ENCODE measurements at places on chromosomes 5 and 9.

DNA sequence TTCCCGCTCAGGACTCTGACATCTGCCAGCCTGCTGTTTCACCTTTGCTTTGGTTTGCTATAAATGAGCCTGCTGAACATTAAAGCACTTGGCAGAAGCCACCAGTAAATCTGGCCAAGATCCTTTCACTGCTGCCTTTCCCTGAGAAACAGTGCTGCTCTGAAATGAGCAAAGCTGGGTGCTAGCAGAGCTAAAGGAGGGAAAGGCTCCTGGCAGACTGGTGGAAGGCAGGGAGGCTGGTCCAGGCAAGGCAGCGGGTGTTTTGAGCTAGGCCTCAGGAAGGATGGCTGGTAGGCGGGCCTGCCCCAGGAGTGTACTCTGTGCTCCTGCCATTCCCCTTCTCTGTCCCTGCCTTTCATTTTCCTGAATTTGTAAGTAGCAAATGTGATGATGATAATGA is 52.5 kb upstream of the PTGS1 start:
- no peak for DNase-seq

- no peak for DNase-seq
Measured at GRCh38 chr5:153745778-153746395, 255.4 kb downstream of the GRIA1 start.

DNA sequence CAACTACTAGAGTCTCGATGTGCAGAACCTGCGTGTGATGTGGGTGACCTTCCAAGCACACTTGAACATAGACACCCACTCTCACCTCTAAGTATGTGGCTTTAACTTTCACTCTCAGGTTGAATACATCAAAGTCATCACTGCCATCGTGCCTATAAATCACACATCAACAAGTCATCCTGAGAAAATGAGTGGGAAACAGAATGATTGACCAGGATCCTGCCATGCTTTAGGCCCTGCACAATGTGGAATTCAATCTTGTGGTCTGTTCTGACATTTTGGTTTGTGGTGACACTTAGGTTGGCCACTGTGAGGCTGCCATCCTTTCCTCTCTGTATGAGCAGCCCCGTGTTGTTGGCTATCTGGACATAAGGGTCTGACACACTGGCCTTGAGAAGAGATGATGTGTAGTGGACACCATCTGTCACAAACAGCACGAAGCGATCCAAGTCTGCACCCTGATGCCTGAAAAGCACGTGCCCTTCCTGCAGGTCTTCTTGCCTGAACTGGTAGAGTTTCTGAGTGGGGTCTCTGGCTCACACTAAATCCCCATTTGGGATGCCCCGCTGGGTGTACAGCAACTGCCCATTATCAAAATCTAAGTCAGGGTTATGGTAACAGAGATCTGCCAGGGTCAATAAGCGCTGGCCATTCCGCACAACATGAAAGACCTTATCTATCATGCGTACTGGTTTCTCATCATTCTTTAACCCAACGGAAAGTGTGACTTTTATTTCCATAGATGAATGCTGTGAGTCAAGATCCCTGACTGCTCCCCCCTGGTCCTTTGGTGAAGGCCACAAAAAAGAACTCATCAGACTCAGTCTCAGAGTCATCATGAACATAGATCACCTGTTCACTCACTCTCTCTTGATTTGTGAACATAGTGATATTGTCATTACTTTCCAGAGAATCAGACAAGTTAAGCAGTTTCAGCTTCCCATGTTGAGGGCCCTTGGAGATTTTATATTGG is 116.6 kb downstream of the ESM1 start:
- DNase-seq, result no peak

GRCh38 chr5:155633338-155633957 is 619.9 kb downstream of the KIF4B start:
- no peak for DNase-seq

- peak; percentile 79 for DNase-seq
Measured at GRCh38 chr5:157148734-157149615, 6.3 kb upstream of the MED7 start.

DNA sequence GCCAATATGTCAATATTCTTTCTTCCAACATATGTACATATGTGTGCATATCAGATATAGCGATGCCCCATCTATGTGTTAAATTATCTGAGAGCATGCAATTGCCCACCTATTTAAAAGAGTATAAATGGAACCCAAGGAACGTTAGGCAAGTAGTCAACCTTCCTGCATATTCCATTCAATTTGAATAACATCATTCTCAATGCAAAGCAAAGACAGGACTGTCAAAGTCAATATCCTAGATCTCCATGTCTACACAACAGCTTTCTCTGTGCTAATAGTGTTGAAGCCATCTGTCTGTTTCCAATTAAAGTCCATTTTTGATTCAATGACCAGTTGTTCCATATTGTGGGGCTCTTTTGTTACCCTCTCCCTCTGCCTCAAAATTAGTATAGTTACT is 85.3 kb upstream of the COX7C start:
- no peak for DNase-seq

DNA sequence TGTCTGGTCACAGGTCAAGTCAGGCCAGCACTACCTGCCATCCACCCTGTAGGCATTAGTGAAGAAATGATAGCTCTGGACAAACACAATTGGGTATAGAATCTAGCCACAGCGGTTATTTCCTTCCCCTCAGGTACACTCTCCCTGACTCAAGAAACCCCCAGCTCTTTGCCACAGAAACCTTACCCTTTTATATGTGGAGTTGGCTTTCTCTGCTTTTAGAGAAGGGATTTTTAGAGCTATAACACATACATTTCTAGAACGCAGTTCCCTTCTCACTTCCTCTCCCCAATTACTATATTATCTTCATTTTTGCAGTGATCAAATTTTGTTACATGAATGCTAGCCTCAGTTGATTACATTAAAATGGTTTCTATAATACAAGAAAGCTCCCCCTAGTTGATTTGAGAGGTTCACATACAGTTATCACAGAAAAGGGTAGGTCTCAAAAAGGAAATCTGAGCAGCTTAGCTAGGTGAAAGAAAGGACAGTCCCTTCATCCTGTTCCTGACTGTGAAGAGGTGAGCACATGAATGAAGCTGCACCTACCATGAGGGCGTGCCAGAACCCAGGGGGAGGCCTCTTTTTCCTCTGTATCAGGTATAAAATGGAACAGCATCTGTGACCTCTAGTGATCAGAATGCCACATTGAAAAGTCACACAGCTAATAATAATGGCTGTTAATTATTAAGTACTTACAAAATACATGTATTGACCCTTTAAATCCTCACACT is 425.6 kb downstream of the KIAA0825 start:
- no peak for DNase-seq

DNA sequence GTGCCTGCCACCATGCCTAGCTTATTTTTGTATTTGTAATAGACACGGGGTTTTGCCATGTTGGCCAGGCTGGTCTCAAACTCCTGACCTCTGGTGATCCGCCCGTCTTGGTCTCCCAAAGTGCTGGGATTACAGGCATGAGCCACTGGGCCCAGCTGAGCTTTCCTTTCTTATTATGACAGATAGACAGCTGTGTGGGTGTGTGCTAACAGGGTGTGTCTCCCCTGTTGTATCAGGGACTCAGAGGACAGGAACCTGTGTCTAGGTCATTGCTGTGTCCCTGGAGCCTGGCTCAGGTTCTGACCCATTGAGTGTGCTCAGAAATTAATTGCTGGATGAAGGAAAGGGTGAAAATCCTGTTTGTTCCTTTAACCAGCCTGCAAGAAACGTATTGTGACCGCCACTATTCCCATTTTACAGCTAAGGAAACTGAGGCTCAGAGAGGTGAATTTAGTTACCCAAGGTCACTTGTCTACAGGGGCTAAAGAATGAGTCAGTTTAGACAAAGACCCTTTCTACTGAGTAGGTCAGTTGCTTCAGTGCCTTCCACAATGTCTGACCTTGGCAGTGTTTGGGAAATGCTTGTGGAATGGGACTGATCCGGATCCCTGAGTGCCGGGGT is 16.8 kb downstream of the NCS1 start:
- DNase-seq, result no peak

- DNase-seq, result peak; percentile 40
Measured at GRCh38 chr5:80960531-80961375, 590 bp downstream of the RASGRF2 start.

DNA sequence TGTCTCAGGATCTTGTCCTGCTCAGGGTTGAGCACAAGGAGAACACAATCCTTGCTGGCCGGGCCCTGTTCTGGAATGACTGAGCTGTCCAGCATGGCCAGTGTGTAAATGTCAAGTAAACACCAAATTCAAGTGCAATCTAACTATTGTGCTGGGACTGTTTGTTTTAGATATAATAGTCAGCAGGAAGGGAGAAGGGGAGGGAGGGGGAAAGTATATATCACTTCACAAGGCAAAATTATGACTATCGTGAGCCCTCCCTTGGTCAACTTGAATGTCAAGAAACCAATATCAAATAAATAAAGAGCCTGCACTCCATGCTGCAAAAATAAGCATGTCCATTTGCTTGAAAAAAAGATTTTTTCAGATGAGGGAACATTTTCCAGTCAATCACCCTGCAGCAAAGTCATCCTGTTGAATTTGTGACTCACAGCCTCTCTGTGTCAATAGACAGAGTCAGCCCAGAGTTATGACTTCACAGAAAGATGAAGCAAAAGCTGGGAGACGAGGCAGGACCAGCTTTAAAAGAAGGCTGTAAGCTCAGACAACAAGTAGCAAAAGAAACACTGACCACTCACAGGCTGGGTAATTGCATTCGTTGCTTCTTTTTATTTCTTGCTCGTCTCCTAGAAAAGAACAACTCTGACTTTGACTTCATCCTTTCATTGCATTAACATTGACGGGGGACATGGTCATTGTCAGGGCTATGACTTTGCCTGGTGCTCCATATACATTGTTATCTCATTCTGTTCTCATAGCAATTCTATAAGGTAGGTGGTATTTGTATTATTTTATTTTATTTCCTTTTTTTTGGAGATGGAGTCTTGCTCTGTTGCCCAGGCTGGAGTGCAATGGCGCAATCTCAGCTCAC is 15.3 kb upstream of the KLF4 start:
- no peak for DNase-seq

- DNase-seq, result no peak
Measured at GRCh38 chr9:111023128-111023527, 15.1 kb downstream of the LPAR1 start.

GRCh38 chr5:176792655-176793342 is 17.6 kb upstream of the UNC5A start:
- DNase-seq, result no peak

DNA sequence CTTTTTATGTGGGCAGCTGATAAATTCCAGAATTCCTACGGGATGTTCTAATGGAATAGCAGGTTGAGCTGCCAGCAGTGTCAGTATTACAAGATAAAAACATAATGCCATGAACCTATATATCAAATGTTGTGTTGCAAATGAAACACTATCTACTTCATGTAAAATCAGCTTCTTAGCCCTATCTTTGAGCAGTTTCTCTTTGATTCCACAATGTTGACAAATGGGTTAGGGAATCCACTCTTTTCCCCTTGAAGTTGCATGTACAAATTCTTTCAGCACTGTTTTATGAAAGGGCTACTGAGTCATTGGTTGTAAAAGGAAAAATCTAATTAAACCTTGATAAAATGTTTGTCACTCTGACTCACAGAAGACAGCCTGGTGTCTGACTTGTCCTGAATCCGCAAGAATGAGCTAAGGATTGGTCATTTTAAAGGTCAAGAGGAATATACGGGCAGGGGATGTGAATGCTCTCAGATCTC is 950.6 kb upstream of the NUDT12 start:
- no peak for DNase-seq

- no peak for DNase-seq
Measured at GRCh38 chr5:154977409-154977808, 36.1 kb upstream of the KIF4B start.

- no peak for DNase-seq
Measured at GRCh38 chr9:73237140-73237539, 85.5 kb downstream of the ANXA1 start.

- no peak for DNase-seq
Measured at GRCh38 chr9:23598994-23599393, 227.0 kb downstream of the ELAVL2 start.

GRCh38 chr5:90658620-90659019 is 100.0 kb downstream of the ADGRV1 start:
- DNase-seq, result no peak

- no peak for DNase-seq
Measured at GRCh38 chr5:90476391-90476790, 1.7 kb downstream of the POLR3G start.

DNA sequence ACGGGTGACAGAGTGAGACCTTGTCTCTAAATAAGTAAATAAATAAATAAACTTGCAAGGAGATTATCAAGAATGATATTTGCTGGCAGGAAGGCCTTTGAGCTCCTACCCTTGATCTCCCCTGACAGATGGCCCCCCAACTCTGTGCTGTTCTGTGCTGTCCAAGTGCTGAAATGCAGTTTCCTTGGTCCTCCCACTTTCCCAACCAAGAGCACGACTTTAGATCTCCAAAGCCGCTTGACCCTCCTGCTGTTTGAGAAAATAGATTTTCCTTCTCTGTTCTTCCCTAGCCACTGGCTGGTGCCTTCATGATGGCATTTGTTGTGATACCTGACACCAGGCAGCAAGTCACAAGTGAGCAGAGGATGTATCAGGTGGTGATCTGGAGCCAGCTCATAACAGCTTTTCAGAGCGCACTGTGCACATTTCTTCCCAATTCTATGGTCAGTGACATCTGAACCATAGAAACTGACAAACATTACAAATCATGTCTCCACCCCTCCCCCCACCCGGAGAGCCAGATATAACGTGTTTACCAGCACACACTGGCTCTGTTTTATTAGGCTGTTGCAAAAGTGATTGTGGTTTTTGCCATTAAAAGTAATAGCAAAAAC is 80.0 kb upstream of the PUM3 start:
- no peak for DNase-seq

DNA sequence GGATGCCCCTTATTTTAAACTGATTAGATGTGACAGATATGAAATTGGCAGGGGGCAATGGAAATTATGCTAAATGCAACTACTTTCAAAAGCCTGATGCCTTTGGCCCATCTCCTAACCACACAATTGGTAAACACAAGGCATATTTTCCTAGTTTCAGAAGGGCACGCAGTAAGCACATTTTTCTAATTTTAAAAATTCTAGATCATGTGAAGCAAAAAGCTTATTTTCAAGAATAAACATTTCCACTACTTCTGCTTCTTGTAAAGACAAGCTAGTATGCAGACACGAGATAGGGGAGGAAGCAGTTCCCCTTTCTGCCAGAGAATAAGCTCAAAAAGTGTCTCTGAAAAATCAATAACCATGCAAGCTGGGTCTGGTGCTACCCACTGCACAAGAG is 67.7 kb downstream of the ABCA1 start:
- no peak for DNase-seq

DNA sequence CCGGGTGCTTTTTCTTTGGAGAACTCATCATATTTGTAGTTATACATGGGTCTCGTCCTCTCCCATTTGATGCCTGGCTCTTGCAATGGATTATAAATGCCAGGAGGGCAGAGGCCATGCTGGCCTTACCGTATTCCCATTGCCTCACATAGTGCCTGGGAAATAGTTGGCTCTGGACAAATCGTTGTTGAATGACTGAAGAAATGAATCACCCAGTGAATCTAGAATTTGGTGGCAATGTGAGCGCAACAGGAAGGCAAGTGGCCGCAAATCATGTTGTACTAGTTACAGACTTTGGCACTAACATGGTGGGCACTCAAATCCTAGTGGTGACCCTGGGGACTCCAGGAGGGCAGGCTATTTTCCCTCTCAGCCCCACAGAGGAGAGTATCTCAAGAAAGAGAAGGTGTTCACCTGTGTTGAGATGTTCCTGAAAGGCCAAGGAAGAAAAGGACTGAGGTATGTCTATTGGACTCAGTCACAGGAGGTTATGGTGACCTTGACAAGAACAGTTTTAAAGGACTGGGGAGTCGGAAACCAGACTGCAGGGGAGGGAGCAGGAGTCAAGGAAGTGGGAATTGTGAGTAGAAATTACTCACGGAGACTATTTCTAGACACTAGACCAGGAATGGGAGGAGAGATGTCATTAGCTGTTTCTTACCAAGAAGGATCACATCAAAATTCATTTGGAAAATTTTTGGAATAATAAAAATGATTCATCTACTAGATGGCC is 61.7 kb upstream of the COL15A1 start:
- DNase-seq, result no peak

All from naive thymus-derived CD8-positive, alpha-beta T cell (primary cell).